ENCODE measurements at places on chromosomes 16 and 17. TPM values are rescaled to one million over a fixed set of nuclear protein-coding genes. Genes with fewer than 3 reads are reported as not detected.

GRCh38 chr17:44323359-44324091, 1.1 kb downstream of the SLC25A39 start:
- H3K4me1 ChIP-seq, result peaks cover 51% of the 10 kb centered on the region
- peaks cover 19% of the 10 kb centered on the region for H3K36me3 ChIP-seq
- H3K4me3 ChIP-seq, result peak overlapping the region; percentile 91
- no peak for DNase-seq
- no peaks in the 10 kb centered on the region for H3K27me3 ChIP-seq

DNA sequence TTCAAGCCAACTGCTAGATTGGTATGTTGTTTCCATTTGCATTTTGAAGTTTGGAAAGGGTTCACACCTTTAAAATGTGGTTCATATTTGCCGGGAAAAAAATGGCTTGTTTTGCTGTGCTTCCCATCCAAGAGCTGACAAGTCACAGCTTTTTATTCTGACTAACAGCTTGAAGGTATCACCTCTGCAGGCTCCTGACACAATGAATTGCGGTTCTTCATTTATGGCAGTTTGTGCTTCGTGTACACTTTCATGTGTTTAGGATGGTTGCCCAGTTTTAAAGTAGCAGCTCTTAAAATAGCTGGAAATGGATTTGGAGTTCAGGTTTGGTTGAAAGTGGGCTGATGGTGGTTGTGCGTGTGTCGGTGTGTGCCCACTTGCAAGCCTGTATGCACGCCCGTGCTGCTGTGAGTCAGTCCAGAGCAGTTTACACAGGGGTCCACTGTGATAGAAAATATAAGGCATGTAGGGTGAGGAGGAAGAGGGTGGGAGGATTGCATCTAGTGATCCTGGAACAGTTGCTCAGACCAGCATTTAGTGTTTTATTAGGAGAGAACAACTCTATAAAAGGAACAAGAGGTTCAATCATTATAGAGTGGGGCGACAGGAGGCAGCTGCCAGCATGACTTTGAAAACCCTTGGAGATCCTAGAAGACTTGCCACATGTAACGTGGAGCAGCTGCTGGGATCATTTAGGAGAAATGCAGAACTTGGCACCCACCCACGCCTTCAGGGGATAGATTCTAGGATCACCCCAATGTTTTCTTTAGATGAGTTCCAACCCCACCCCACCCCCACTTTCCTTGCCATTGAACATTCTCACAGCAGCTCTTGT, 108.0 kb upstream of the TBX2 start:
- no peaks in the 10 kb centered on the region for H3K27me3 ChIP-seq
- no peak overlapping the region for H3K4me3 ChIP-seq
- no peak for DNase-seq

DNA sequence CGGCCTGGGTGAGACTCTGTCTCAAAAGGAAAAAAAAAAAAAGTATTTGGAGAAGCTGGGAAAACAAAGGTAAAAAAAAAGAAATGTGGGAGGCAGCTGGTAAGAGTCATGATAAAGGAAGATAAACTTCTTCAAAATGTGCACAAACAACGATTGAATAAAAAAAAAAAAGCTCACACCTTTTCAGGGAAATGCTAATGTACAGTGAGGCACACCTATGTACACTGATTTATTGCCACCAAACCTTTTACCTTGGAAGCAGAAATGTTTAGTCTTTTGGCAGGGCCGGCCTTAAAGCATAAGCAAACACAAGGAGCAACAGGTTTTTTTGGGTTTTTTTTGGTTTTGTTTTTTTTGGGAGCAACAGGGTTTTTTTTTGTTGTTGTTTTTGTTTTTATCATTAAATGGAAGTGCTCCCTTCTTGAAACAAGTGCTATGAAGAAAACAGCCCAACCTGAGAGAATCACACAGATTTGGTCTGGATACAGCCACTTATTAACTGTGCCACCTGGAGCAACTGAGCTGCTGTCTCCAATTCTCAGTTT, 29.8 kb upstream of the KCNJ2 start:
- H3K4me3 ChIP-seq, result no peak overlapping the region
- no peaks in the 10 kb centered on the region for H3K36me3 ChIP-seq
- DNase-seq, result no peak
- H3K4me1 ChIP-seq, result no peaks in the 10 kb centered on the region
- H3K27ac ChIP-seq, result no peak overlapping the region
- H3K27me3 ChIP-seq, result no peaks in the 10 kb centered on the region

GRCh38 chr16:29256501-29256981, 150.0 kb downstream of the NPIPB11 start:
- no peak for DNase-seq
- no peaks in the 10 kb centered on the region for H3K36me3 ChIP-seq
- no peak overlapping the region for H3K4me3 ChIP-seq
- peaks cover 61% of the 10 kb centered on the region for H3K4me1 ChIP-seq
- no peak overlapping the region for H3K27ac ChIP-seq

- H3K36me3 ChIP-seq, result no peaks in the 10 kb centered on the region
- no peak overlapping the region for H3K4me3 ChIP-seq
- no peak for DNase-seq
Measured at GRCh38 chr16:17617021-17617552, 146.3 kb upstream of the XYLT1 start.

DNA sequence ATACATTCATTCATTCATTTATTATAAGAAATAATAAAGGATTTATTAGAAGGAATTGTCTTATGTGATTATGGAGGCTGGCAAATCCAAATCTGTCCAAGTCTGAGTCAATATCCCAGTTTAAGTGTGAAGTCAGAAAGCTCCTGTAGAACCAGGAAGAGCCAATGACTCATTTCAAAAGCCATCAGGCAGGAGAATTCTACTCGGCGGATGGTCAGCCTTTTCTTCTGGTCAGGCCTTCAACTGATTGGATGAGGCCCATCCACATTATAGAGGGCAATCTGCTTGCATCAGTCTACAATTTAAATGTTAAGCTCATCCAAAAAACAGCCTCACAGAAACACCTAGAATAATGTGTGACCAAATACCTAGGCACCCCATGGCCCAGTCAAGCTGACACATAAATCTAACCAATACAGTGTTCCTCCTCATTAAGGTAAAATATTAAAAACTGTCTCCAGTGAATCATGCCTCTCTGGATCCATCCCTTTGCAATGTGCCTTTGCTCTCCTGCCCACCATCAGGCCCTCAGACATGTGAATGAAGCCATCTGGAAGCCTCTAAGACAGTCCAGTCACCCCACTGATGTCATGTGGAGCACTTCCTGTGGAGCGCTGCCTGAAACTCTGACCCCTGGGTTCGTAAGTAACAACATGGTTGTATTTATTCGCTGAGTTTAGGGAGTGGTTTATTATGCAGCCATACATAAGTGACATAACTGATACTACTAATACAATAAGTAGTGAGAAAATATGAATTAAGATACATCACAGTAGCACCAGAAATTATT, 69.2 kb upstream of the WSB1 start:
- no peaks in the 10 kb centered on the region for H3K36me3 ChIP-seq
- H3K27me3 ChIP-seq, result no peaks in the 10 kb centered on the region
- no peak overlapping the region for H3K27ac ChIP-seq
- no peak for DNase-seq

GRCh38 chr16:87685766-87686165, 80.0 kb downstream of the KLHDC4 start:
- DNase-seq, result no peak
- H3K4me3 ChIP-seq, result no peak overlapping the region
- H3K27ac ChIP-seq, result no peak overlapping the region
- no peaks in the 10 kb centered on the region for H3K4me1 ChIP-seq
- H3K36me3 ChIP-seq, result no peaks in the 10 kb centered on the region

GRCh38 chr17:82490512-82491195, 28.9 kb upstream of the FOXK2 start:
- H3K27ac ChIP-seq, result no peak overlapping the region
- no peaks in the 10 kb centered on the region for H3K27me3 ChIP-seq
- H3K4me3 ChIP-seq, result no peak overlapping the region

GRCh38 chr16:28081391-28081968, 18.0 kb upstream of the GSG1L start:
- DNase-seq, result no peak
- H3K4me1 ChIP-seq, result no peaks in the 10 kb centered on the region
- H3K27ac ChIP-seq, result no peak overlapping the region
- H3K4me3 ChIP-seq, result no peak overlapping the region
- H3K36me3 ChIP-seq, result no peaks in the 10 kb centered on the region

- H3K4me3 ChIP-seq, result no peak overlapping the region
- H3K36me3 ChIP-seq, result no peaks in the 10 kb centered on the region
- DNase-seq, result no peak
- H3K4me1 ChIP-seq, result no peaks in the 10 kb centered on the region
Measured at GRCh38 chr16:76900285-76901263, 290.4 kb upstream of the MON1B start.

The FOXC2 gene
- not detected for total RNA-seq

The RAB11FIP4 gene
- total RNA-seq, result 97.5 TPM

The PLLP gene
- total RNA-seq, result 60.6 TPM

The SLFN14 gene
- total RNA-seq, result not detected

All from HepG2 (cell line).